ENCODE measurements at places on chromosomes 12 and 14. TPM values are rescaled to one million over a fixed set of nuclear protein-coding genes. Genes with fewer than 3 reads are reported as not detected.
A peak's percentile ranks its signal among the peaks of the same experiment; 100 is the strongest.

DNA sequence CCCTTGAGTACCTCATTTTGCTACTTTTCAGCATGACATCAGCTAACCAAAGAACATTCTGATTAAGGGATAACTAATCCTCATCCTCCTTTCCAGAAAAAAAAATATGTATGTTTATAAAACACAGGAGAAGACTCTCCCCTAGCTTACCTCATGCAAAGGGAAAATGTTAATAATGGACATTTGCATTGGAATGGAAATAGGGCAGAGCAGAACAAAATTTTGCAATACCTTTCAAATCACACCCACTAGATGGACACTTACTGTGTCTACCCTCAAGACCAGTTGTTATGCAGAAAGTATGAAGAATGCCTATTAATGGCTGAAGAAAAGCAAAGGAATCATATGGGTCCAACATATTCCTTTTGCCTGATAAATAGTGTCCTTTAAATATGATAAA is 8.9 kb upstream of the SLCO1A2 start:
- DNase-seq = no peak
- H3K27ac ChIP-seq = no peak overlapping the region
- no peaks in the 10 kb centered on the region for H3K27me3 ChIP-seq
- no peaks in the 10 kb centered on the region for H3K4me1 ChIP-seq

DNA sequence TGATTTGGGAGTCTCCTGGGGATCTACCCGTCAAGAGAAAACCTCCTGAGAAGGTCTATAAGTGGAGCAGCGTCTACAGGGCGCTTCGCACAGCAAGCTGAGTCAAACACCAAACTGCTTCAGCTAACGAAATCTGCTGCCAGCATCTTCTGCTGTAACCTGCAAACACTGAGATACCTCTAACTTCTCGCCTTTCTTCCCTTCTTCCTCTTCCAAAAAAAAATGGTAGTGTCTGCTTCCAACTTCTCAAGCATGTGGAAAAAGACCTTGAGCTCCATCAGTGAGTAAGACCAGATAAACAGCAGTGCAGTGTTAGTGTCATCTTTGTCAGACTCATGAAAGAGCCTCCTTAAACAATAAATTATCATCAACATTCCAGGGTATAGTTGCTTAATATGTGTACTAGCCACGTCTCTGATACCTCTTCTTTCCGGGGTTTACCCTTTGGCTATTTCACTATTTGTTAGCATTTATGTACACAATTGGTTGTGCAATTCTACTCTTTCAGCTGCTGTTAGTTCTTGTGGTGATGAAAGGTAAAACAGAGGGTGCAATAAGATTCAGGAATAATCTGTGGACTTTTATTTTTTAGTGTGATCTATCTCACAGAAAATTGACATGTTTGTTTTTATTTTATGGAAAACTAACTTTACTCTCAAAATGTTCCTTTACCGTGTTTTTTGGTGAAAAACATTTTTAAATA is 81.6 kb downstream of the LLPH start:
- H3K27ac ChIP-seq = peak overlapping the region; percentile 50
- H3K4me1 ChIP-seq = peaks cover 44% of the 10 kb centered on the region
- no peak for DNase-seq
- no peaks in the 10 kb centered on the region for H3K27me3 ChIP-seq
- H3K36me3 ChIP-seq = no peaks in the 10 kb centered on the region
- H3K4me3 ChIP-seq = no peak overlapping the region

GRCh38 chr14:63899953-63900352 is 47.1 kb downstream of the SYNE2 start:
- no peak overlapping the region for H3K4me3 ChIP-seq
- DNase-seq = no peak
- H3K36me3 ChIP-seq = no peaks in the 10 kb centered on the region
- H3K4me1 ChIP-seq = peaks cover 29% of the 10 kb centered on the region

- peak; percentile 91 for DNase-seq
- H3K27ac ChIP-seq = peak overlapping the region; percentile 59
- H3K4me1 ChIP-seq = peaks cover 85% of the 10 kb centered on the region
- H3K27me3 ChIP-seq = peaks cover 4% of the 10 kb centered on the region
- H3K36me3 ChIP-seq = no peaks in the 10 kb centered on the region
Observed at GRCh38 chr12:5166976-5167375, 123.3 kb downstream of the KCNA5 start.

- H3K27me3 ChIP-seq = no peaks in the 10 kb centered on the region
- peak overlapping the region; percentile 41 for H3K27ac ChIP-seq
- H3K4me1 ChIP-seq = peaks cover 40% of the 10 kb centered on the region
- no peaks in the 10 kb centered on the region for H3K36me3 ChIP-seq
- DNase-seq = no peak
- H3K4me3 ChIP-seq = no peak overlapping the region
Observed at GRCh38 chr12:53592426-53592825, 33.8 kb downstream of the ATF7 start.

DNA sequence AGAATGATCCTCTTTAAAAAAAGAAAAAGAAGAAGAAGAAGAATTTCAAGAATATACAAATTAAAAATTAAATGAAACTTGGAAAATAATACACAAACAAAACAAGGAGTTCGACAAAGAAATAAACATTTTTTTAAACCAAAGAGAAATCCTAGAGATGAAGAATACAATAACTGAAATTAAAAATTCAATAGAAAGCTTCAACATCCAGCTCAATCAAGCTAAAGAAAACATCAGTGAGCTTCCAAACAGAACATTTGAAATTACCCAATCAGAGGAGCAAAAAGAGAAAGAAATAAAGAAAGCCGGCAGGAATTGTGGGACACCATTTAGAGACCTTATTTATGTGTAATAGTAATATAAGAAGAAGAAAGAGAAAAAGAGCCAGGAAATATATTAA is 37.2 kb upstream of the RHOJ start:
- H3K4me3 ChIP-seq = no peak overlapping the region
- H3K27ac ChIP-seq = no peak overlapping the region
- no peaks in the 10 kb centered on the region for H3K36me3 ChIP-seq
- no peak for DNase-seq
- no peaks in the 10 kb centered on the region for H3K27me3 ChIP-seq

DNA sequence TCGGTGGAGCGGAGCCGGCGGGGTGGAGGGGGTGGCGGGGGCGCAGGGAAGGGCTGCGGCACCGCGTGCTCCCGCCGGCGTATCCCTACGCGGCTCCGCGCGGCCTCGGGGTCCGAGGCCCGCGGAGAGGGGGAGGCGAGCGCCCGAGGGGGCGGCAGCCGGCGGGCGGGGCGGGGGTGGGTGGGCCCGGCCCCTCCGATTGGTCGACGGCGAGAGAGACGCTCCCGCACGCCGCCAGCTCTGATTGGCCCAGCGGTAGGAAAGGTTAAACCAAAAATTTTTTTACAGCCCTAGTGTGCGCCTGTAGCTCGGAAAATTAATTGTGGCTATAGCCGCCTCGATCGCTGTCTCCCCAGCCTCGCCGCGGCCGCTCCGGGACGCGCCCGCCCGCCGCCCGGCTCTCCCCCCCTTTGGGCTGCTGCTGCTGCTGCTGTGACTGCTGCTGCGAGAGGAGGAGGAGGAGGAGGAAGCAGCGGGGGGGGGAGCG is at the start of gene FOXG1:
TSS of gene FOXG1 (plus strand) at position 319 of the 487 bp plus-strand sequence. CDS start 493 bp downstream, outside the sequence.
- H3K27me3 ChIP-seq = peaks cover 58% of the 10 kb centered on the region
- H3K4me1 ChIP-seq = peaks cover 19% of the 10 kb centered on the region
- H3K4me3 ChIP-seq = peak within 1 kb of the TSS; percentile 71
- no peak within 1 kb of the TSS for H3K27ac ChIP-seq
- H3K36me3 ChIP-seq = no peaks in the 10 kb centered on the region

GRCh38 chr12:109387425-109388166 is 39.9 kb downstream of the MYO1H start:
- peak; percentile 42 for DNase-seq
- no peak overlapping the region for H3K4me3 ChIP-seq
- H3K4me1 ChIP-seq = peaks cover 16% of the 10 kb centered on the region
- H3K27ac ChIP-seq = no peak overlapping the region
- H3K27me3 ChIP-seq = peaks cover 2% of the 10 kb centered on the region
- H3K36me3 ChIP-seq = no peaks in the 10 kb centered on the region

Gene UBE3B
- 40.6 TPM for total RNA-seq

Gene PRKAB1
- total RNA-seq = 15.6 TPM

Gene NTF3
- 9.5 TPM for total RNA-seq

Gene CMA1
- not detected for total RNA-seq

Gene CPM
- 2.3 TPM for total RNA-seq

Gene APOF
- total RNA-seq = not detected

Gene RPGRIP1
- not detected for total RNA-seq

Gene TMEM63C
- total RNA-seq = not detected
